ENCODE measurements at places on chromosomes 7 and 10.

DNA sequence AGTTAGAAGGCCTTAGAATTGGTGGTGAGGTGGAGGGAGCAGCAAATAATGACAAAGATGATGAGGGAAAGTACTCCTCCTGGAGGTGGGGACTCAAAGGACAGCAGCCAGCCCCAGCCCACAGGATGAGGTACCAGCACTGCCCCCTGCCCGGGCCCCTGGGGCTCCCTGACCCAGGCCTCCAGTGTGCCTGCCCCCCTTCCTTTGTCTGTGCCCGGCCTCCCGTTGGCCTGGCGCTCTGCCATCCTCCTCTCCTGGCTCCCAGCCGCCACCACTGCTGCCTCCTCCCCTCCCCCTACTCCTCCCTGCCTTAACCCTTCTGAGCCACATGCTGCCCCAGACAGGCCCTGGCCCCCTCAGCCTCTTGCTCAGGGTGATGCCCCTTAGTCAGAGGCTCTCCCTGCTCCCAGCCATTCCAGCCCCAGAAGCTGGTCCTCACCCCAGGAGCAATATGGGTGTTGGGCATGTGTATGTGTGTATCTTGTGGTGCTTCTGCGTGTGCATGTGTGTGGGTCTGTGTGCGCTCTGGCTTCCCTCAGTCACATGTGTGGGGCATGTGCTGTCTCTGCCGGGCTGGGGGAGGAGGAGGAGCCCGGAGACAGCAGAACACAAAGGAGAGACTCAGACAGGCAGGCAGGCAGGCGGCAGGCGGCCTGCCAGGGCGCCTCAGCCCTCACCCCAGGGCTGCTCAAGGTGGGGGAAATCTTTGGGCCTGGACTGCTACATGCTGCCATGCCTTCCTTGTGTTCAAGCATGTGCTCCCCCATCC is 2.6 kb downstream of the LDB1 start:
- peak; percentile 81 for DNase-seq

- DNase-seq: no peak
Observed at GRCh38 chr10:36736311-36736710, 389.1 kb upstream of the ANKRD30A start.

DNA sequence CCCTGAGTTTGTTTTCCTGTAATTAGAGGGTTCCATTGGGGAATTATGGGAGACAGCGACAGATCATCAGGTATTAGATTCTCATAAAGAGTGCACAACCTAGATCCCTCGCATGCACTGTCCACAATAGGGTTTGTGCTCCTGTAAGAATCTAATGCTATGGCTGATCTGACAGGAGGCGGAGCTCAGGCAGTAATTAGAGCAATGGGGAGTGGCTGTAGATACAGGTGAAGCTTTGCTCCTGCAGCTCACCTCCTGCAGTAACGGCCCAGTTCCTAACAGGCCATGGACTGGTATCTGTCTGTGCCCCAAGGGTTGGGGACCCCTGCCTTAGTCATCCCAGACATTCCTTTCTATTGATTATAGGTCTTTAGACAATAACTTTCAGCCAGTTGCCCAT is 894 bp upstream of the ZSCAN21 start:
- no peak for DNase-seq

DNA sequence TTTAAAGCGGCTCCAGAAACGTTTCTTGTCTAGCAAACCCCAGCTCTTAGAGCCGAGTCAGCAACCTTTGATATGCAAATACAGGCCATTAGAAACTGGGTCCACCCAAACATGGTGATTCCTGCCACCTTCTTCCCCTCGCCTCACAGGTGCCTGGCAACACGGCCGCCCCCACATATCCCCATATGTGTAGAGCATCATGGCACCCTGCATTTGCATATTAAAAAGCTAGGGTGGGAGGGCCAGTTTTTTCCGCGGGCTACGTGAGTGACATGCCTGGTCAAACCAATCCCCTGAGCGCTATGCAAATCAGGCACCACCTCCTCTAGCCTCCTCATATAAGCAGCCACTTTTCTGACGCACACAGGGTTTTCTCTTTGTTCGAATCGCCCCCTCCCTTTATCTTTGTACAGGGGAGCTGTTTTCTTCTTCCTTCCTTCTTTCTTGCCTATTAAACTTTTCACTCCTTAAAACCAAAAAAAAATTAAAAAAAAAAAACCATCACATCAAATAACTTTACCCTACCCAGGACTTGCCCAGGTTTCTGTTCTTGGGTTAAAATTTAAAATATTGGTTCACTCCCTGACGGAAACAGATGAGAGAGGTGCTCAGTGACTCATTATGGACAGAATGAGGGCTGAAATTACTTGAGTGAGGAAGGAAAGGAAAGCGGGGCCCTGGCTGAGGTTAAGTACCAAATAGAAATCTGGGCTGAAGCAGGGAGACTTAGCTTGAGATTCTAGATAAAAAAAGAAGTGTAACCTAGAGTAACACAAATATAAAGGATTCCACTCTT is 59.8 kb downstream of the COA1 start:
- peak; percentile 96 for DNase-seq

DNA sequence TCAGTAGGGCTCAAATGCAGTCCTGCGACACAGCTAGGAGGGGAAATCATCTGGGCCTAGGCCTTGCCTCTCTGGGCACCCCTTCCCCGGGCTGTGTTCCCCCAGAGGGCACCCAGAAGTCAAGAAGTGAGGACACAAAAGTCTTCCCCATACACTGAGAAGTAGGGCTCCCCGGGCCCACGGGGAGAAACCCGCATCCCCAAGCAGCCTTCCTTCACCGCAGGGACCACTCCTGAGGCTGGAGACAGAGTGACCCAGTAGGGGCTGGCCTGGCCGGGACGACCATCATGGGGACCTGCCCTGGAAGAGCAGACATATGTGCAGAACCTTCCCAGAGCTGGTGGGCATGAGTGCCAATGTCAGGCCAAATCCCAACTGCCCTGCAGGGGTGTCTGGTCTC is 163.5 kb downstream of the GFRA1 start:
- no peak for DNase-seq
